ENCODE measurements at places on chromosomes 7 and 10. TPM values are rescaled to one million over a fixed set of nuclear protein-coding genes. Genes with fewer than 3 reads are reported as not detected.

Gene FBXO24
- 1.3 TPM for total RNA-seq

Gene GNGT1
- not detected for total RNA-seq

Gene EMX2
- not detected for total RNA-seq

Gene GPR141
- total RNA-seq, result not detected
